Left colon (tissue), 2 donors: ENCODE measurements at places on chromosomes 2 and 18.

- DNase-seq: no peak
Observed at GRCh38 chr18:78230911-78231310, 748.7 kb upstream of the SALL3 start.

DNA sequence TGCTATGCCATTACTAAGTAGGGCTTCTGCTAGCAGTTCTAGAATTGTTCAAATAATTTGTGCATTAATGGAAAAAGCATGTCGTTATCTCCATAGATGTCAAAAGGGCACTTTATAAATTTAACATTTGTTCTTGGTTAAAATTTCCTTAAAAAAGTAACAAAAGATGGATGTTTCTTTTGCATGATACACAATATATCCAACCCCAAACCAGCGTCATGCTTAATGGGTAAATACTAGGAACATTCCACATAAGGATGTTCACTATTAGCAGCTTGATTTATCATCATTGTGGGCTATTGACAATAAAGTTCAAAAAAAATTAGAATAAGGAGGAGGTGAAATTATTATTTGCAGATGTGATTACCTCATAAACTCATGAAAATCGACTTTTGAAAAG is 79.7 kb downstream of the GREB1L start:
- no peak for DNase-seq

GRCh38 chr2:187434342-187434785 is 13.7 kb downstream of the CALCRL start:
- no peak for DNase-seq

- no peak for DNase-seq
Observed at GRCh38 chr2:36544638-36545338, 53.2 kb downstream of the FEZ2 start.

- DNase-seq: no peak
Observed at GRCh38 chr2:207594731-207595130, 30.5 kb downstream of the METTL21A start.

- DNase-seq: peak; percentile 38
Observed at GRCh38 chr2:19863303-19864041, 38.3 kb downstream of the TTC32 start.

- DNase-seq: no peak
Observed at GRCh38 chr2:150165988-150166312, 321.5 kb downstream of the RND3 start.

- DNase-seq: no peak
Observed at GRCh38 chr2:203849010-203849409, 18.6 kb upstream of the CTLA4 start.

DNA sequence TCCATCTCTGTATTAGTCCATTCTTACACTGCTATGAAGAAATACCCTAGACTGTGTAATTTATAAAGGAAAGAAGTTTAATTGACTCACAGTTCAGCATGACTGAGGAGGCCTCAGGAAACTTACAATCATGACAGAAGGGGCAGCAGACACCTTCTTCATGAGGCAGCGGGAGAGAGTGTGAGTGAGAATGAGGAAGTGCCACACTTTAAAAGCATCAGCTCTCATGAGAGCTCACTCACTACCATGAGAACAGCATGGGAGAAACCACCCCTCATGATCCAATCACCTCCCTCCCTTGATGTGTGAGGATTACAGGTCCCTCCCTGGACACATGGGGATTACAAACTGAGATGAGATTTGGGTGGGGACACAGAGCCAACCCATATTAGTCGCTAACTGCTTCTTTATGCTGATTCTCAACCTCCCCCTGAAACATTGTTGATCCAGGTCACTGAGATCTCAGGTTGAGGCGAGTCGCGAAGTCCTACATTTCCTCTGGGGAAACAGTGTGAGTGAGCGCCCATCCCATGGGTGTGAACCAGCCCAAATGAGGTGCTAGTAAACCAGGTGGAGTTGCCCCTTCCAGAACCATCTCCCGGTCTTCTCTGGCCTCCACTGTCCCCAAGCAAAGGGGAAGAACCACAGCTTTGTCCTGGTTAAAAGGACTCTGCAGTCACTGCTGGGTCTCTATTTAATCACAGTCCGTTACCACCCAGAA is 123.8 kb downstream of the CAPN13 start:
- DNase-seq: no peak

- DNase-seq: peak; percentile 71
Observed at GRCh38 chr2:239934571-239935171, 90.5 kb downstream of the NDUFA10 start.

GRCh38 chr2:181104512-181105115 is 124.2 kb downstream of the UBE2E3 start:
- no peak for DNase-seq

GRCh38 chr2:173043476-173043875 is 32.2 kb upstream of the MAP3K20 start:
- DNase-seq: peak; percentile 29

- peak; percentile 2 for DNase-seq
Observed at GRCh38 chr2:119196301-119197125, 27.1 kb upstream of the STEAP3 start.

- no peak for DNase-seq
Observed at GRCh38 chr2:162257425-162257824, 14.2 kb upstream of the FAP start.

DNA sequence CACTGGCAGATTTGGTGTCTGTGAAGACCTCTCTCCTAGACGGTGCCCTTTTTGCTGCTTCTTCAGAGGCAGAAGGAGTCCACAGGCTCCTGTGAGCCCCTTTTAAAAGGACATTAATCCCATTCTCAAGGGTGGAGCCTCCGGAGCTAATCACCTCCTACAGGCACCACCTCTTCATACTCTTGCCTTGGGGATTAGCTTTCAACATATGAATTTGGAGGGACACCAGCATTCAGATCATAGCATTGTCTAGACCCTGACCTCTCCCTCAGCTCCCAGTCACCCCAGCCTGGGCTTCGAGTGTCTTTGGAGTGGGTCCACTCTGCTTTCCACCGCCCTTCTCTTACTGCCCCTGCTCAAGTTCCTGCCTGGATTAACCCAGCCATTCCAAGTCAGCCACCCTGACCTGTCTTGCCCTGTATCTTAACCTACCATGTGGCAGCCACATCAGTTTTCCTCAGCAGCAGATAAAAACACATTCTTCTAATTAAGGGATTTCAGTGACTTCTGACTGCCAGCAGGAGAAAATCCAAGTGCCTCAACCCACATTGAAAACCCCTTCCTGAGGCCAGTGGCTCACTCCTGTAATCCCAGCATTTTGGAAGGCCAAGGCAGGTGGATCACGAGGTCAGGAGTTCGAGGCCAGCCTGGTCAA is 6.1 kb upstream of the NCL start:
- no peak for DNase-seq

GRCh38 chr2:134866498-134867099 is 28.2 kb downstream of the ACMSD start:
- DNase-seq: no peak

DNA sequence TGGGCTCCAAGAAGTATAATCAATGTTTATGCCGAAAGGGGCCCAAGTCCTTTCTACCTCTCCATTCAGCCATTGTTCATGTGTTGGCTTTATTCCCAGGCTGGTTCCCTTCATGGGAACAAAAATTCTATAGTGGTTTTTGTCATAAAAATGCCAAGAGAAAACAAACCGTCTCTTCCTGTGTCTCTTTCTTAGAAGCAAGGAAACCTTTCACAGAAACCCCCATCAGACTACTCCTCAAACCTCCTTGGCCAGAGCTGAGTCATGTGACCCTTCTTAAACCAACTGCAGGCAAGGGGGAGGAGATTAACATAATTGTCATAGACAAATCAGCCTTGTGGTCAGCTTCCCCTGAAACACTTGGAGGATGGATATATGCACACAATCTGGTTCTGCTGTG is 75.1 kb upstream of the TANK start:
- no peak for DNase-seq

DNA sequence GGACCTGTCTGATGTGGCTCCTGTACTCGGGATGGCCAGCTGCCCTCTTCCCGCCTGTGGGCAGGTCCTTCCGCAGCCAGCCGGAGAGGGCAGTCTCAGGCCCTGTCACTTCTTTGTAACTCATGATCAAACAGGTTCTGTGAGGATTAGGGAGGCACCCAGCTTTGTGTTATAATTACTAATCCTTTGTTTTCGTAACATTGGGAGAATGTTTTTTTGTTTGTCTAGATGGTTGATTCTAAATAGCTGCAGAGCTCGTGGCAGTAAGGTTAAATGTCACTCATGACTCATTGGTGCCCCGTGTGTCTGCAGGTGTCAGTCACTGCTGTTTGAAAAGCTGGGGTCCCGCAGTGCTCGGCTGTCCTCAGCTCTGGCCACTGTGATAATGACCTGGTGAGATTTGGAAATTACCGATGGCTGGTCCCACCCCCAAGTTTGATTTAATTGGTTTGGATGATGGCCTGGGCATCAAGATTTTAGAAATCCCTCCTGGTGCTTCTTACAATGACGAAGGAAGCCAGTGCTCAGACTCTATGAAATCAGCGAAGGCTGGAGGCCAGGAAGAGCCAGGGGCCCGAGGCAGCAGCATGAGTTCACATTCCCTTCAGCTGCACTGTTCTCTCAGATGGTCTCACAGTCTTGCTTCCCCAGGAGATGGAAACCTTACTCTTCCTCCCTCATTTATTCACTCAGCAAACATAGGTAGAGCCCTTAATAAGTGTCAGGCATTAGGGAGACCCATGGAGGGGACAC is 172.8 kb downstream of the VAPA start:
- peak; percentile 18 for DNase-seq

GRCh38 chr2:85016446-85016845 is 45.5 kb downstream of the KCMF1 start:
- no peak for DNase-seq

GRCh38 chr2:74562126-74562775 is 7.7 kb downstream of the DOK1 start:
- no peak for DNase-seq

GRCh38 chr2:231138699-231139098 is 13.9 kb upstream of the HTR2B start:
- no peak for DNase-seq

DNA sequence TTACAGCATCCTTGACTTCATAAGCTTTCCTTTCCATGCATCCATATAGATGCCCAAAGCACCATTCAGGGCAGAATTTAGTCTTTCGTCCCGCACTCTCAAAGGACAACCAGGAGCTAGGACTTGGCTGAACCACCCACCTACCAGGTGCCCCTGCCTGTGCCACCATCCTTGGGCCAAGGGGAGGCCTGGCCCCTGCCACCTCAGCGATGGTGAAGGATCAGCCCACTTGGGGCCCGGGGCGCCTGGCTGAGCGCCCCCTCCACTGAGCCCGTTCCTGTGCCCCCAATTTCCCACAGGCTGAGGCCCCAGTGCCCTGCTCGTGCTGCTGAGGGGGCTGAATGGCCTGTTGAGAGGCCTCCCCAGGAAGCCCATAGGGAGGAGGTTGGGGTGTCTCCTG is 33.3 kb upstream of the ALPP start:
- peak; percentile 8 for DNase-seq

GRCh38 chr2:26126074-26126473 is 46.8 kb upstream of the GAREM2 start:
- DNase-seq: no peak

DNA sequence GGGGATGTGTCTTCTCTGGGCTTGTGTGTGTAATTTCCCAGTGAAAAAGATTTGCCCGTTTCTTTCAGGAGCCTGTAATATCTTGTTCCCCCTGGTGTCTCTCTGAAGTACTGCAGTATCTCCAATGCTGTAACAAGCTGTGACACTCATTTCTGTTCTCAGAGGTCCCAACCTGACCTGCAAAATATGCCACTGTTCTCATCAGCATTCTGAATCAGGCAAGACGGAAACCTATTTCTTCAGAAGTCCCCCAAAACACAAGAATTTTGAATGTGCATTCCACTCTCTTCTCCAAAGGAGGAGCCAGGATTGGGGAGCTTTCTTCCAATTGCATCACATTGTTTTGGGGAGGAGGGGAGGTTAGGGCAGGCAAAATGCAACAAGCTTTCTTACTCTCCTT is 77.0 kb upstream of the CNGA3 start:
- no peak for DNase-seq

GRCh38 chr2:140295767-140296166 is 1515.6 kb upstream of the NXPH2 start:
- DNase-seq: no peak

DNA sequence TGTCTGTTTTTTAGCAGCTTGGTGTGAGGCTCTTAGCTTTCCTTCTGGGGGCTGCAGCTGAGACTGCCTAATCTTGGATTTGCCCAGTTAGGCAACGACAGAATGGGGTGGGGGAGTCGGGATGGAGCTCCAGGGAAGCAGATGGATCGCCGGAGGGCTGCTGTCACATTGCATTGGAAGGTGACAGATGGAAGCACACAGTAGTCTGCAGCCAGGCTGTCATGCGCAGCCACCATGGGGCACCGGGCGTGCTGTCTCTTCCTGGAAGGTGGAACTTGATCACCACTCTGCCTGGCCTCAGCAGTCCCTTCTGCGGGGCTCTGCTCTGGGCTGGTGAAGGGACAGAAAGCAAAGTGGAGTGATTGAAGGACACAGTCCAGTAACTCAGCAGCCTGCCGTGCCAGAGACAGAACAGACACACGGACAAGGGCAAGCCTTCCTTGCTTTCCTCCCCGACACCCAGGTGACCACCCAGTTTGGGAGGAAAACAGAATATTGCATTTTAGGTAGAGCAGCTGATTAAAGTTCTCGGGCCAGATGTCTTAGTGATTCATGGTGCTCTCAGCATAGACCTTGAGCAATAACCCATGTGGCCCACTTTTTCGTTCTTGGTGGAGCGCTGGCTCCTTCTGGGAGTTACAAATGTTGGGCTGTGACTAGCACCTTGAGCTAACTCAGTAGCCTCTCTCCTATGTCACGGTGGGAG is 40.9 kb downstream of the RNF144A start:
- DNase-seq: no peak

DNA sequence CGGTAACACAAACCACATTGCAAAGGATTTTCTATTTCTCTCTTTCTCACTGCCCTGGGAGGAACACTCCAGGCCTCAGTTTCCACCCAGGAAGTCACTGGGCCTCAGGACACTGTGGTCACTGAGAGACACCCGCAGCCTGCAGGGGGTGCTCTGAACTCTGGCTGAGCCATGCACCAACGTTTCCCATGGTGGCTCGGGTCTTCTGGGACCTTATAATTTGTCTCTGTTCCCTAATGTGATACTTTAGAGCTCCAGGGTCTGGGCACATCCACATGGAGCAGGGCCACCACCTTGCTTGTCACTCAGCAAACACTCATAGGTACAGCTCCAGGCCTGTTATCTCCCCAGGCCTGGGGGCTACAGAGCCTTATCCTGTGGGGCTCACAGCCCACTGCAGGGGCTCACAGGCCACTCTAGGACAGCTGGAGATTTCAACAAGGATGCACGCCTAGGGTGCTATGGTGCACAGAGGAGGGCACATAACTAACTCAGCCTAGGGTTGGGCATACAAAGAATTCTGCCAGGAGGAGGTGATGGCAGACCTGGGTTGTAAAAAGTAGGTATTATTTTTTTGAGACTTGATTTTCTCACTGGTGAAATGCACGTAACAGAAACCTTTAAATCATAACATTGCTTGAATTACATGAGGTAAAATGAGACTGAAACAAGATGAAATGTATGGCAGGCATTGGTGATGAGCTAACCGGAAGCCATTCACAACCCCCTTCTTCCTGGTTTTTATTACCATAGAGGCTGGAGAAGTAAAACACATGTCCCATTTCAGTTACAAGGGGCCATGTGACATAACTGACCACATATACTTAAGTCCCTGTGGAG is 3.0 kb upstream of the HS1BP3 start:
- DNase-seq: no peak
